ENCODE measurements at places on chromosomes 13 and 19.

DNA sequence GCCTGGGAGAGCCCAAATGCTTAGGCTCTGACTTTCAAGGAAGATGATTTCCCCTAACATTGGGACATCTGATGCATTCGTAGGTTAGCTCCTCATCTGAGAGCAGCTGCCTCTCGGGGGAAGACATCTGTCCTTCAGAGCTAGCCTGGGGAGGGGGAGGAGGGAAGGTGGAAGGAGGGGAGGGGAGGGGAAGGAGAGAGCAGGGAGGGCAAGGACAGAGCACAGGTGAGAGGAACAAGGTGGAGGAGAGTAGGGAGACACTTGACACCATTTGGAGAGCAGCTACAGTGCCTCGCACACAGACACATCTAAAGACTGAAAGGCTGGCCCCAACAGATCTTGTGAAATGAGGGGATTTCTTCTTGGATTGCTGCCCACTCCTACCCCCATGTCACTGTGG is 103.8 kb downstream of the ZDHHC20 start:
- DNase-seq, result no peak

DNA sequence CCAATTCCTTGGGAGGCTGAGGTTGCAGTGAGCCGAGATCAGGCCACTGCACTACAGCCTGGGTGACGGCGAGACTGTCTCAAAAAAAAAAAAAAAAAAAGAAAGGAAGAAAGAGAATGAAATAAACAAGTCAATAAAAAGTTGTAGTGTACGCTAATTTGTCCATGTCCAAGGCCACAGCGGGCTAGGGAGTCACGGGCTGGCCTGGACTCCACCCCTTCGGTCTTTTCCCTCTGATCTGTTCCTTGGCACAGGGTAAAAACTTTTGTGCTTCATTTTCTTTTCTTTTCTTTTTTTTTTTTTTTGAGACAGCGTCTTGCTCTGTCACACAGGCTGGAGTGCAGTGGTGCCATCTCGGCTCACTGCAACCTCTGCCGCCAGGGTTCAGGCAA is 19.4 kb upstream of the MKNK2 start:
- no peak for DNase-seq

DNA sequence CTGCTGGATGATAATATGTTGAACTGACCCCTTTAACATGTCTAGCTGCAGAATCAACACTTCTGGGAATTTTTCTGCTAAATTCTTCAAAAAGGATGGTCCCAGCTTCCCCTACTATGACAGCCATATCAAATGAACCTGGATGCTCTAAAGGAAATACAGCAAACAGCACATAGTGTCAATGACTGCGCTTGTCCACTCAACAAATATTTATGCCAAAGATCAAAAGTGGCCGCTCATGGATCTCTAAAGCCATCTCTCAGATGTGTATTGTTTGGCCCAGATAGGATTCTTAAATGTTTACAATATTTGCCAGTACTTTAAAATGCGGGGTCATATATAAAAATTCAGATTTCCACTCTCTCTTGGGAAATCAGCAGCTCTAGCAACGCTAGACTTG is 3.3 kb downstream of the TBC1D4 start:
- no peak for DNase-seq

- DNase-seq, result no peak
Observed at GRCh38 chr13:24178847-24179485, 18.4 kb downstream of the SPATA13 start.

- DNase-seq, result no peak
Observed at GRCh38 chr19:50792272-50793250, 2.3 kb downstream of the ACP4 start.

Measured in Peyer's patch (tissue), 4 donors.